CD4-positive, alpha-beta T cell treated with Interleukin-6 for 4 hours (primary cell): ENCODE measurements at places on chromosomes 16 and 17.

GRCh38 chr17:28702026-28702751 is 9.5 kb downstream of the PROCA1 start:
- DNase-seq: no peak

DNA sequence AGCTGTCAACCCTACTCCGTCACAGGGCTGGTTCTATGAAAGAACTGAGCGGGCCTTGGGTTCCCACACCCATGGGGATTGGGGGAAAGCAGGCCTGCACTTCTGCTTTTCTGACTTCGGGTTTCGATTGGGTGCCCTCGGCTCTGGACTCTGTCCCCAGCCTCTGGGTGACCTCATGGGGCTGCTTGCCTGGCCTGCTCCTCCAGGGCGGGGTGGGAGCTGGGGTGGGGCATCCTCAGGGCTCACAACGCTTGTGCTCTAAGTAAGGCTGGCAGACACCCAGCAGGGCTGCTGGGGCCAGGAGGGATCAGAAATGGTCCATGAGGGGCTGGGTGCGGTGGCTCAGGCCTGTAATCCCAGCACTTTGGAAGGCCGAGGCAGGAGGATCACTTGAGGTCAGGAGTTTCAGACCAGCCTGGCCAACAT is 19.2 kb downstream of the ARHGAP27 start:
- DNase-seq: no peak

DNA sequence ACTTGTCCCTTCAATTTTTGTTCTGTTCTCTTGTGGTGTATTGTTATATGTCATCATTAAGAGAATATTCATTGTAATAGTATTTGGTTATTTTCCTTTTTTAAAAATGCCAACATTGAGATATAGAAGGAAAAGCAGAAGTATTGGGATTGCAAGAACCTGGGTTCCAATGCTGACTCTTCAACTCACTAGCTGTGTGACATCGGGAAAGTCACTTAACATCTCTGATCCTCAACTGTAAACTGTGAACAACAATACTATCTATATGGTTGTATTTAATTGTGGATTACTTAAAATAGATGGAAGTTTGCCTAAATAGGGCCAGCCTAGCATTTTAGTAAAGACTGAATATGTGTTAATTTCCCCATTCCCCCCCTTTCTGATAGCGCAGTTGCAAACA is 55.8 kb downstream of the TMEM186 start:
- no peak for DNase-seq

- DNase-seq: no peak
These were observed 9.9 kb downstream of the SRCIN1 start for GRCh38 chr17:38595892-38596291.

DNA sequence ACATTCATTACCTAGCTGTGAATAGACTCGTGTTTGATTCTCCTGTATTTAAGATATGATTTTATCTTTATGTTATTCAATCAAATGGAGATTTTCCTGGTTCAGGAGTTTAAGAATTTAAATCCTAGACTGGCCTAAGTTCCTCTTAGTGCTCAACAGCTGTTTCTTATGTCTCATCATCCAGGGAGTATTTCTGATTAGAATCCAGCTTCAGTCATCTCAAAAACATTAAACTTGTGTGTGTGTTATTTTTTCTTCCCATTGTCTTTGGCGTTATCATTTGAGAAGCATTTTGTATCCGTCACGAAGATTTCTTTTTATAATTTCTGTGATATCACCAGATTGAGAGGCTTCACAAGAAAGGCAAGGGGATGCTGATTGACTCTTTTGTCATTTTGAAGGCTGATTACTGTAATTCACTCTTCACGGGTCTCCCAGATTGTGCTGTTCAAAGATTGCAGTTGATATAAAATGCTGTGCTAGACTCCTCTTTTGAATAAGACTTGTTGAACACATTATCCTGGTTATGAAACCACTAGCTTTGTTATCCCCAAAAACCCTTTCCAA is 204.8 kb downstream of the CDH8 start:
- no peak for DNase-seq

- no peak for DNase-seq
These were observed 42.2 kb downstream of the RPTOR start for GRCh38 chr17:80586846-80587228.
